ENCODE measurements at places on chromosomes 5 and 9.

DNA sequence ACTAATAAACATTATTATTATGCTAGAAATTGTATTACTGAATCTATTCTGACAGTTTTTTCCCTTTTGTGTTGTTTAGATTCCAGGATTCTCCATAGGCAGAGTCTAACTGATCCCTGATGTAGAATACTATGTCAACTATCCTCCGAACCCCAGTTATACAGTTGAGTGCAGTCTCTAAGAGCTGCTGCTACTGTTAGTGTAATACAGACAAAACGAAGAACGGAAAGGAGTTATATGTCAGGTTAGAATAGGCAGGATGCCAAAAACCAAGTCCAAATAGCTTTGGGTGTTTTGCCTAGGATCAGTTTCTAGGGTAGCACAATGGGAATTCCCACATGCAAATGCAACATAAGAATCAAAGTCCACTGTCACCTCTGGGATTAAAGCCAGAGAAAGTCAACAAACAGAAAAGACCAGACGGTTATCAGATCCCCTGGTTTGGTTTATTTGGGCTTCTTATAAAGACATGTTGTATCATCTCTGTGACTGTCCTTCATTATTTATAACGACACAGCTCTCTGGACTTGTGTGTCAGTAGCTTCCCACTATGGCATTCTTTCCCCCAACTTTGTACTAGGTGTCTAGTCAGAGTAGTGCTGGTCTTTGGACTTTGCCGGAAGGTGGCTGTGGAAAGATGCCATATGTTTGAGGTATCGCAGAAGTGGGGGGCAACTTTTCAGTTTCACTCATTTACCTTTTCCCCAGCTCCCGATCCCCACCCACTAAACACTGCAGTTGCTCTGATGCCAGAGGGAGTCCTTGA, 14.9 kb upstream of the TMEM38B start:
- H3K36me3 ChIP-seq = no peaks in the 10 kb centered on the region
- H3K4me1 ChIP-seq = peaks cover 6% of the 10 kb centered on the region
- no peak for DNase-seq
- peaks cover 2% of the 10 kb centered on the region for H3K27me3 ChIP-seq
- no peak overlapping the region for H3K27ac ChIP-seq

- peaks cover 6% of the 10 kb centered on the region for H3K4me1 ChIP-seq
- no peak overlapping the region for H3K4me3 ChIP-seq
- H3K27me3 ChIP-seq = peaks cover 2% of the 10 kb centered on the region
- H3K36me3 ChIP-seq = no peaks in the 10 kb centered on the region
These were observed 639.2 kb downstream of the NR2F1-AS1 start for GRCh38 chr5:92941806-92942205.

DNA sequence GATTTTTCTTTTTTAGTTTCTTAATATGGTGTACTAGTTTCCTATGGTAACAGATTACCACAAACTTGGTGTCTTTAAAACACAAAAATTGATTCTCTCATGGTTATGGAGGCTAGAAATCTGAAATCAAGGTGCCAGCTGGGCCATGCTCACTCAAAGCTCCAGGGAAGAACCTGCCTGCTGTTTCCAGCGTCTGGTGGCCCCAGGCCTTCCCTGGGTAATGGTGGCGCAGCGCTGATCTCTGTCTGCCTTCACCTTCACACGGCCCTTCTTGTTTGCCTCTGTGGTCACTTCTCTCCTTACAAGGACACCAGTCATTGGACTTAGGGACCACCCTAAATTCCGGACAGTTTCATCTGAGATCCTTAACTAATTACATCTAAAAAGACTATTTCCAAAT, 70.5 kb upstream of the GFPT2 start:
- H3K27ac ChIP-seq = no peak overlapping the region
- no peak overlapping the region for H3K4me3 ChIP-seq
- H3K4me1 ChIP-seq = no peaks in the 10 kb centered on the region

- H3K27ac ChIP-seq = no peak overlapping the region
- no peaks in the 10 kb centered on the region for H3K4me1 ChIP-seq
- no peak for DNase-seq
- no peaks in the 10 kb centered on the region for H3K36me3 ChIP-seq
- H3K27me3 ChIP-seq = peaks cover 6% of the 10 kb centered on the region
These were observed 18.9 kb upstream of the SLC30A5 start for GRCh38 chr5:69074664-69075521.

- H3K27me3 ChIP-seq = peaks cover 2% of the 10 kb centered on the region
- DNase-seq = no peak
- H3K4me1 ChIP-seq = peaks cover 45% of the 10 kb centered on the region
- no peak overlapping the region for H3K4me3 ChIP-seq
- H3K36me3 ChIP-seq = no peaks in the 10 kb centered on the region
- peak overlapping the region; percentile 18 for H3K27ac ChIP-seq
These were observed 142.9 kb downstream of the TRIO start for GRCh38 chr5:14286007-14286406.

- H3K27ac ChIP-seq = peak overlapping the region; percentile 12
- H3K36me3 ChIP-seq = peaks cover 18% of the 10 kb centered on the region
- no peak overlapping the region for H3K4me3 ChIP-seq
- H3K4me1 ChIP-seq = peaks cover 26% of the 10 kb centered on the region
- DNase-seq = no peak
These were observed 55.9 kb downstream of the SECISBP2 start for GRCh38 chr9:89374176-89374575.

DNA sequence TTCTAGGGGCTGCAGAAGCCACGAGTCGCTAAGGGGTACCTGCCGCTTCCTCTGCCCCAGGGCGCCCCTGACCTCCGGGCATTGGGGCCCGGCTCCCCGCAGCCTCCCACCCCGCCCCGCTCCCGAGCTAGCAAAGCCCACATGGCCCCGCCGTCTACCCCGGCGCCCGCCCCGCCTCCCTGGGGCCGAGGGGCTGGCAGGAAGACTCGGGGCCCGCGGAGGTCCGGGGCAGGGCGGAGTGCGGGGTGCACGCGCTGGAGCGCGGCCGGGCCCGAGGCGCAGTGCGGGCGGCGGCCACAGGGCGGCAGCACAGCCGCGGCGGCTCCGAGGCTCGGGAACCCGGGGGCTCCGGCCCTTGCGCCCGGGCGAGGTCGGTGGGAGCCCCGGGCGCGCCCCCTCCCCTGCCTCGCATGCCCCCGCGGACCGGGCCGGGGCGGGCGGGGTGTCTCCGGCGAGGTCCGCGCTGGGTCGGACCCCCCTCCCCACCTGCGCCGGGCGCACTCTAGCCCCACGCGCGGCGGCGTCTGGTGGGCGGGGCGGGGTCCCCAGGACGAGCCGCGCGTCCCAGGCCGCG, 6.7 kb downstream of the NRARP start:
- H3K4me1 ChIP-seq = peaks cover 13% of the 10 kb centered on the region
- peaks cover 5% of the 10 kb centered on the region for H3K27me3 ChIP-seq
- no peak overlapping the region for H3K4me3 ChIP-seq
- H3K27ac ChIP-seq = no peak overlapping the region
- H3K36me3 ChIP-seq = no peaks in the 10 kb centered on the region

GRCh38 chr9:20243841-20244240, 378.5 kb downstream of the MLLT3 start:
- no peak for DNase-seq
- peak overlapping the region; percentile 83 for H3K27ac ChIP-seq
- H3K4me3 ChIP-seq = peak overlapping the region; percentile 14
- H3K4me1 ChIP-seq = peaks cover 33% of the 10 kb centered on the region

- H3K27ac ChIP-seq = no peak overlapping the region
- no peak overlapping the region for H3K4me3 ChIP-seq
- no peaks in the 10 kb centered on the region for H3K27me3 ChIP-seq
- no peak for DNase-seq
These were observed 576.1 kb downstream of the CDH12 start for GRCh38 chr5:22277006-22277405.

- H3K27ac ChIP-seq = no peak overlapping the region
- no peak overlapping the region for H3K4me3 ChIP-seq
- H3K36me3 ChIP-seq = no peaks in the 10 kb centered on the region
- no peak for DNase-seq
- H3K4me1 ChIP-seq = peaks cover 2% of the 10 kb centered on the region
These were observed 494.1 kb upstream of the TUSC1 start for GRCh38 chr9:26172301-26172700.

All from glutamatergic neuron (in vitro differentiated cells).